ENCODE measurements at places on chromosomes 11 and 22.

DNA sequence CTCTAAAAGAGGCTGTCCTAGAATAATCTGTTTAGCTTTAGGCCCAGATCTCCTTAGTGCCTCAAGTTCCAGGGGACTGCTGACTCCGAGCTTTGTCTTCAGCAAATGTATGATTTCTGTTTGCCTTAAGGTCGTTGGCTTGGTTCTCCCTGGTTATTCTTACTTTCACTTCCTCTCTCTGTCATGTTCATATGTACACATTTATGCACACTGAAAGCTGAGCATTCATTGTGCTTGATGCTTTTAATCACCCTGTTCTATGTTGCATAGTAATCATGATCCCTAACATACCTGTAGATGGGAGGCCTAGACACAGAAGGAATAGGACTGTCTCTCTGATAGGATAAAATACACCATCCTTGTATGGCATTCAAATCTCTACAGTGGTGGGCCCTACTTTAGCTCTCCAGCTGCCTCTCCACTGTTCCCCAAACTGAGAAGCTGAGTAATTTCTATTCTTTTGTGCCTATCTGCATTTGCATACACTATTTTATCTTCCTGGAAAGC, 7.2 kb downstream of the PPFIBP2 start:
- no peak for DNase-seq

DNA sequence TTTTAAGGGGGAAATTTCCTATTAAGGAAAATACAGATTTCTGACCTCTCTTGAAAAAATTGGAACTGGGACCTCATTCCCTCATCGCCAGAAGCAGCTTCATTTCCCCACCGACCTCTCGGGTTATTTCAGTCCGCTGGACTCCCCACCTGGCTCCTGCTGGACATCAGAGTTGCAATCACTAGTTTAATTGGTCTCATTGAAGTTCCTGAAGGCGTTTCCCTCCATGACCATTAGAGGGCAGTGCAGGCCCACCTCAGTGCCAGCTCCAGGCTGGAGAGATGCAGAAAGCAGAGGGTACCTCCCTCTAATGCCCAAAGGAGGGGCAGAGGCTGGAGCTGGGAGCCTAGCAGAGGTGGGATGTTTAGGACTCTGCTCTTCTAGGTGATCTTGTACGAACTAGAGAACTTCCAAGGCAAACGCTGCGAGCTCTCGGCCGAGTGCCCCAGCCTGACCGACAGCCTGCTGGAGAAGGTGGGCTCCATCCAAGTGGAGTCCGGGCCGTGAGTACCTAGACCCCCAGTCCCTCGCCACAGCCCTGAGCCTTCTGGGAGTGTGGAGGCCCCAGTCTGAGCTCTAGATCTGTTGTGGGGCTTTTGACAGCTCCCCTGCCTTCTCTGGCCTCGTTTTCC, 2.7 kb downstream of the CRYBB3 start:
- peak; percentile 52 for DNase-seq

- peak; percentile 10 for DNase-seq
Observed at GRCh38 chr11:125343086-125343717, 152.9 kb downstream of the FEZ1 start.

GRCh38 chr22:47030143-47030661, 267.8 kb downstream of the TBC1D22A start:
- no peak for DNase-seq

DNA sequence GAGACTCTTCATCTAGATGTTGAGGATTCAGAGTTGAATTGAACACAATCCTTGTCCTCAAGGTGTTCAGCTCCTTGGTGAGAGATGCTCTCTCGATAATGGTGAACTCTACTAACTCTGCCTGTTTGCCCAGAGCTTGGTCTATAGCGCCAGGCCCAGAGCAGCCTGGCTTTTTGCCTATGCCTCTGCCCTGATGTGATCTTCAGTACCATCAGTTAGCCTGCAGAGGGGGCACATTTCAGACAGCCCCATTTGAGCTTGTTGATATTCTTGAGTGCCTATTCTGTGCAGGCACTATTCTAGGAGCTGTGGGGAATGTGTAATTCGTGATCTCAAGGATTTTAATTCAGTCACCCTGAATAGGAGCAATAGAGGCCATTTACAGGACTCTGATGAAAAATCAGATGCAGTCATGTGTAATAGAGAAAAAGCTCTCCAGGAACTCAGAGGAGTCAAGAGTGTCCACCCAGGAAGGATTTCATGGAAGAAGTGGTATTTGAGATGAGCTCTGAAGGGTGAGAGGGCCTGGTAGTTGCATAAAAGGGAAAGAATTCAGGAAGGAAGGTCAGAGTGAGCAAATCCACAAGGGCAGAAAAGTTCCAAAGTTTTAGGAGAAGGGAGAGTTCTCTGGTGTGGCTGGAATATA, 19.3 kb downstream of the GTPBP1 start:
- no peak for DNase-seq

GRCh38 chr22:23516304-23516703, 63.8 kb downstream of the IGLL1 start:
- no peak for DNase-seq

GRCh38 chr22:28013611-28014010, 94.6 kb upstream of the PITPNB start:
- DNase-seq, result no peak

GRCh38 chr11:14821031-14821430, 71.0 kb downstream of the CYP2R1 start:
- no peak for DNase-seq

DNA sequence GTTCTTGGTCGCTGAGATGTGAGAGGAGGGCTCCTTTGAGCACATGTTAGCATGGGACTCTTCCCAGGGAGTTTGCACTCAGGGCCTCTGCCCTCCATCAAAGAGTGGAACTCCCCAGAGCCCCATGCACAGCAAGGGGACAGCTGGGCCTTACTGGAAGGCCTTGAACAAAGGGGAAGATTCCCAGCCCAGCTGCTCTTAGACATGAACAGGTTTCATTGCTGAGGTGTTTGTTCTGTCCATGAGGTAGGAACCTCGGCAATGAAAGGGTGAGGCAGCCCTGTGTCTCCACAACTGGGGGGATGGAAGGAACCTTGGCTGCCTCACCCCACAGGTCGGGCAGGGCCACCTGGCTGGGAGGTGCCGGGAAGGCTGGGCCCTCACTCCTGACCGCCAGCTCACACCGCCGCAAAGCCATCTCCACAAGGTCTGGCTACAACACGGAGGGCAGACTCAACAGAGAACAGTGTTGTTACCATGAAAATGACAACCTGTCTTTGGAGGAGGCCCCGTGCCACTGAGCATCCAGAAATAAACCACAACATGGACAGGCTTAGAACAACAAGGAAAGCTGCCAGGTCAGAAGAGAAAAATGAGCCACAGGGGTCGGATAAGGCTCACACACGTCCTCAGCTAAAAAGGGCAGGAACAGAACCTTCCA, 3.2 kb downstream of the DERL3 start:
- DNase-seq, result no peak

DNA sequence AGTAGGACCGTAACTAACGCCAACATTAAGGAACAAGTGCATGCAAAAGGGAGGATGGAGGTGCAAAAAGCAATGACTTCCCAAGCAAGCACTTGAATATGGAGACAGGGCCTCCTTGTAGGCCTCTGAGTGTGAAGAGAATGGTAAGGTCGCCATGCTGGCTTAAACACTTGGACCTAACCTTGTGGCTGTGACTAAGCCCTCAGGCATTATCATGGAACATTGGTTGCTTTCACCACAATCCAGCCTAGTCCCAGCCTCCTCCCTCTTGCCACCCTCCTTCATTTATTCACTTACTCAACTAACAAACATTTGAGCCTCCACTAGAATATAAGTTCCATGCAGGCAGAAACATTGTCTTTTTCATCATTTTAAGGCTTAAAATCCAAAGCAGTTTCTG, 11.9 kb upstream of the SYTL2 start:
- DNase-seq, result no peak

DNA sequence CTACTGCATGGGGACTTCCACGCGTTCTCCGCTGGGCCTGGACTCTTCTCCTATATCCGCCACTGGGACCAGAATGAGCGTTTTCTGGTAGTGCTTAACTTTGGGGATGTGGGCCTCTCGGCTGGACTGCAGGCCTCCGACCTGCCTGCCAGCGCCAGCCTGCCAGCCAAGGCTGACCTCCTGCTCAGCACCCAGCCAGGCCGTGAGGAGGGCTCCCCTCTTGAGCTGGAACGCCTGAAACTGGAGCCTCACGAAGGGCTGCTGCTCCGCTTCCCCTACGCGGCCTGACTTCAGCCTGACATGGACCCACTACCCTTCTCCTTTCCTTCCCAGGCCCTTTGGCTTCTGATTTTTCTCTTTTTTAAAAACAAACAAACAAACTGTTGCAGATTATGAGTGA, 7.7 kb downstream of the SLC3A2 start:
- DNase-seq, result no peak
